ENCODE measurements at places on chromosomes 1 and 21.
A peak's percentile ranks its signal among the peaks of the same experiment; 100 is the strongest.

DNA sequence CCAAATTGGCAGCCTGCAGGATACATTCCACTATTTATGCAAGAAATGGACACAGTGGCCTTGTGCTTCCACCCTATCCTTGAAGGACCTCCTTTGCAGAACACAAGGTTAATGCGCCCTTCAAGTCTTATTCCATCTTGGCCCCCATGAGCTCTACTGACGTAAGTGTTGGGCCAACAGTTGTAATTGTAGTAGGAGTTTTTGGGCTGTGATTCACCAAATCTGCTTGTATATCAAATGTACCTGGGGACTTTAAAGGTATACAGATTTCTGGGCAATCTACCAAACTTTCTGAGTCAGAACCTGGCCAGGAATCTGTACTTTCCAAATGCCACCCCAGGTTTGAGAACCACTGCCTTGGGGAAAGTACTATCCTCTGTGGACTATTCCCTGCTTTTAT, 100.9 kb upstream of the MARK1 start:
- DNase-seq: no peak

DNA sequence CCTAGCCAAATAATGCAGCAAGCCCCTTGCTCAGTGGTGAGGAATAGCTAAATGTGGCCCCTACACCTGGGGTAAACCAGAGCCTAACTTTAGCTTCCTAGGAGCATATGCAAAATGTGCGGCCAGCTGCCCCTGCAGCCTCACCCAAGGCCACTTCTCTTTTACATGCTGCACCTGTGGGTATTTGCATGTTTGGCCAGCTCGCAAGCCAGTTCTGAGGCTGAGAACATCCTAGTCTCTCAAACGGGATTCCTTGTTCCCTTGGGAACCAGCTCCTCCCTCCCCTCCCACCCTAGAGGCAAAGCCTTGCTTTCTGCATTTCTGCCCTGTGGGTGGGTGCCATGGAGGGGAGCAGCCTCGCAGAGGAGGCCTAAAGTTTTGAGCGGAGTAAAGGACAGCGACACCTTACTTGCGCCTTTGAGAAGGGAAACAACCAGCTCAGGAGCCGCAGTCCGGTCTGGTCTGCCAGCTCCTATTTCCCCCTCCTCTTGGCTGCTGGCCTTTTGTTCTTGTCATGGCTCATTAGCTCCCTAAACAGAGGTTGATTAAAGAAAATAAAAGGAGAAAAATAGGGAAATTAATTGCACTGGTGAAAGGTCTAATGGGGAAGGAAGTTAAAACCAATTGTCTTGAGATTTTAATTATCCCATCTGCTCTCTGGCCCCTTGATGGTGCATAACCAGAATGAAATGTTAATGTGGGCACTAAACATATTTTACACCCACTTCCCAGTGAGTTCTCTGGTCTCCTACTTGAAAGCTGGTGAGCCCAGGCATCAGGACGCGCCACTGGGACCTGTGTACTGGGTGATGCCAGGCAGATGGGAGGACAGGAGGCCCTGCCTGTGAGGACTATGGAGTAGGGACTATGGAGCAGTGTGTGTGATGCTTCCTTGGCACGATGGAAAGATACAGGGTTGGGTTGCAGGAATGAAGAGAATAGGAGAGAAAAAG, 68.7 kb downstream of the TEX35 start:
- peak; percentile 15 for DNase-seq

- DNase-seq: no peak
These were observed 213.0 kb downstream of the CRB1 start for GRCh38 chr1:197481101-197481500.

DNA sequence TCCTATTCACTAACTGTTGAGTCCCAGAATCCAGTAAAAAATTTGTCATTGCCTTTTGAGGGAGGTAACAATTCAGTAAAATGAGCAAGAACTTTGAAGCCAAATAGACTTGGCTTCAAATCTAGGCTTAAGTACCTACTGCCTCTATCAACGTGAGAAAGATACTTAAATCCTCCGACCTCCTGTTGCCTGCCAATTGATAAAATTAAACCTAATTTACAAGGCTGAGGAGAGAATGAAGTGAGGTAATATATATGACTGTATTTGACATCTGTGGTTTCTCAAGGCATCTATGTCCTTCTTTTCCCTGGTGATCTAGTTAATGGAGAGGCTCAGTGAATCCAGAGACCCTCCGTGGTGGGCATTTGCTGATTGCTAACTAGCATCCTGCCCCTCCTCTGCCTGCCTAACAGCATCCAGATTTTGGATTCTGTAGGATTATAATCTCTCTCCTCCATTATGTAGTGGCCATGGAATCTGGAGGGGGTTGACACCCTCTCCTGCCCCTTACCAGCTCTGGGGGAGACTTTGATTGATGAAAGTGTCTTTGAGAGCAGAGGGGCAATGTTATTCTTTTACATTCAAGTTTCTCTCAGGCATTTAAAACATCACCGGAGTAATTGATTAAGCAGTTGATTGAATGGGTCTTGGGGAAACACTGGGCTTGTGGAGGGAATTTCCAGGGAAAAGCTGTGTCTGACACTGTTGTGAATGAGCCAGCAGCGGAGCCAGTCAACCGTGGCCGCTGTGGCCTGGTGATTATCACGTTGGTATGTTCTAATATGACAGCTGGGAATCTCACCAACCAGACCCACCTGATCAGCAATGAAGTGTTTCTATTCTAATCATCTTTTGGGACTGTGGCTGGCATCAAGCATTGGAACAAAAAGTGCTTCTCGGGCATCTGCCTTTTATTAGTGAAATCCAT, 140.7 kb upstream of the FAM78B start:
- DNase-seq: no peak

DNA sequence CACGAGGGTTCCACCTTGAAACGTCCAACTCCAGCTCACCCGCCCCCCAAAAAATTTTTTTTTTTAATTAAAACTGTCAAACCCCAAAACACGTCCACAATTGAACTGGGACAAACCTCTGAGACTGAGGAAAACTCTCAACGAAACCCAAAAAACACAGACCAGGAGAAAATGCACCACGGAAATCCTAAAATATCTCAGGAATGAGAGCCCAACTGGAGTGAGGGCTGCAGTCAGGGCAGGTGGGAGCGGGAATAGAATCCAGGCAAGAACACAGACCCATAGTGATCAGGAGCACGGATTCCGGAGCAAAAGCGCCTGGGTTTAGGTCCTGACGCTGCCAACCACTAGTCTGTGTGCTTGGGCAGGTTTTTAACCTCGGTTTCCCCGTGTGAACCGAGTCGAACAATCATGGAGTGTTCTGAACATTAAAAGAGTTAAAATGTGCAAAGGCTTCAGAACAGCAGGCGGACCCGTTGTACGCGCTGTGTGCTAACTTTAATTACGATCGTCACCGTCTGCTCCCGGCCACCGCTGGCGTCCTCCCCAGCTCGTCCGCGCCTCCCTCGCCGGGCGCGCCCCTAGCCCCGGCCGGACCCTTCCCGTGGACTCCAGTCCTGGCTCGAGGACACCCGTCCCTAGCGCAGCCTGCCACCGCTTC, 624 bp downstream of the ARHGAP29 start:
- no peak for DNase-seq

Data from head of caudate nucleus (tissue), 42 donors.